Fibroblast of the conjunctiva (primary cell): ENCODE measurements at places on chromosomes 16 and 17.

- no peak for DNase-seq
Observed at GRCh38 chr17:16917671-16918394, 54.1 kb downstream of the TNFRSF13B start.

DNA sequence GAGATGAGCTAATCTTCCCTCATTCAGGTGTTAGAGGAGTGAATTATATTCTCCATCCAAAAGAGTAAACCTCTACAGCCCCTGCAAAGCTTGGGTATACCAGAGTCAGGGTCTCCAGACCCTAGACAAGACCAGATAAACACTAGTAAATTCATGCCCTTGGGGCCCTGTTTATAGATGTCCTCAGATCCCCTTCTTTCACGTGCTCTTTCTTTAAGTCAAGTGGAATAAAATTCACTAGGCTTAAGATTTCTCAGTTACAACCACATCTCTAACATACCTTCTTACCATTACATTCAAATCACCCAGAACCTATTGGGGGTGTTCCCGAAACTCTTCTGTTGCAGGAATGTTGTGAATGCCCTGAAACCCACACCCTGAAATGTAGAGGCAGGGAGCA, 2.2 kb upstream of the C17orf58 start:
- DNase-seq = no peak

GRCh38 chr16:411576-412265, 10.0 kb downstream of the DECR2 start:
- no peak for DNase-seq

DNA sequence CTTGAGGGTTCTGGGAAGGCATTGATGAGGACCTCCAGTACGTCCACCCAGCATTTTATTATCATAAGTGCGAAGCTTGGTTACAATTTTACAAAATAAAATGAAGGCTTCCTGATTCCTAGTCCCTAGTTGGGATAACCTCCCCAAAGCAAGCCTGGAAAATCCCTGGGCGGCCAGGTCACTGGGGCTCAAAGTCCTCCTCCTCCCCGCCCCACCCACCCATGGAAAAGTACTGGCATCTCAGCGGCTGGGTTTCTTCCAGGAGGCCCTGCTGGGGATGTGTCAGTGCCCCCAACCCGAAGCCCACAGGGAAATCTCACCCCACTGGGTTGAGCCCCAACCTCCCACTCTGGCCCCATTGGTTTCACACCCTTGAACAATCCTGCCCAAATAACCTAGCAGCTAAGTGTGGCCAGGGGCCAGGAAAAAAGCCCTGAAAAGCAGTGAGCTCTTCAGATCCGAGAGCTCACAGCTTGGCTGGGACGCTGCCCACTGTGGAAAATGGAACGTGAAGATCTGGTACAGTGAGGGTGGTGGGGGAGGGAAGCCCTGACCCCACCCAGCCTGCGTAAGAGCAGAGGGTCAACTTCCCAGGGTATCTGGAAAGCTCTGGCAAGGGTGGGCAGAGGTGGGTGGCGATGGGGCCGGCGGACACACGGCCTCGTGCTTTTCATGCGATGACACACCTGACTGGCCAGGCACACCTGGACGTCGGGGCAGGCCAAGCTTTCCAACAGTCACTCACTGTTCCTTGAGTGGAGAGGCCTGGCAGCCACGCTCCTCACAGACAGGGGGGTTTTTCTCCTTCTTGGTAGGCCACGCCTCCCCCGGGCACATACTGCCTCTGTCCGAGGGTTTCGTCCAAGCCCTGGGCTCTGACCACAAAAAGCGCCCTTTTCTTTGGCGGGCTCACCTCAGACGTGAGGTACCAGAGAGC, 324.5 kb downstream of the SOX9 start:
- DNase-seq = no peak

DNA sequence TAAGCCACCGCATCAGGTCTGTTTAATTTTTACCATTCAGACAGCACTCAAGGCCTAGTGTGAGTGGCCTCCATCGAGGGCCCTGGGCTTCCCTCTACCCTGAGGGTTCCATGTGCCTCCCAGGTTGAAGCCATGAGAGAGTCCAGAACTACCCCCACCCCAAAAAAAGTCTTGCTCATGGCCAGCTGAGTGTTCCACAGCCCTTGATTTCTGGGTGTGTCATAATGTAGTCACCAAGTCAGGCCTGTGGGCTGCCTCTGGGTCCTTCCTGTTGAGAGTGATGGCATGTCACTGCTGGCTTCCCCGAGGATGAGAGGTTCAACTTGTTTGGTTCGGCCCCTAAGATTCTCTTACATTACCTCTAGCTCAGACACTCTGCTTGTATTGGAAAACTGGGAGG, 100.6 kb downstream of the PITPNC1 start:
- no peak for DNase-seq

DNA sequence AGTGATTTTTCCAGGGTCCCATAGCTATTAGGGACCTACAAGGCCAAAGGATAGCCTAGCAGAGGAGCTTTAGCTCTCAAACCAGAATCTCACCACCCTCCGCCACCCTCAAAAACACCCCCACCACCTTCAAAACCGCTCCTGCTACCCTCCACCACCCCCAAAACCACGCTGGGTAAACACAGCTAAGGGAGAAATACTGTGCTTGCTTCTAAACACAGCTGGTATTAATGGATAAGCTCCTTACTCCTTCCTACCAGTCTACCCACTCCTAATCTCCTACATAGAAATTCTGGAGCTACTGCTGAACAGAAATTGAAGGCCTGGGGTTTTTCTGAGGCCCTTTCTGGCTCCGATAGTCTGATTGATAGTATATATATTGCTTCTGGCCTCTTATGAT, 2.2 kb upstream of the LPCAT2 start:
- no peak for DNase-seq

DNA sequence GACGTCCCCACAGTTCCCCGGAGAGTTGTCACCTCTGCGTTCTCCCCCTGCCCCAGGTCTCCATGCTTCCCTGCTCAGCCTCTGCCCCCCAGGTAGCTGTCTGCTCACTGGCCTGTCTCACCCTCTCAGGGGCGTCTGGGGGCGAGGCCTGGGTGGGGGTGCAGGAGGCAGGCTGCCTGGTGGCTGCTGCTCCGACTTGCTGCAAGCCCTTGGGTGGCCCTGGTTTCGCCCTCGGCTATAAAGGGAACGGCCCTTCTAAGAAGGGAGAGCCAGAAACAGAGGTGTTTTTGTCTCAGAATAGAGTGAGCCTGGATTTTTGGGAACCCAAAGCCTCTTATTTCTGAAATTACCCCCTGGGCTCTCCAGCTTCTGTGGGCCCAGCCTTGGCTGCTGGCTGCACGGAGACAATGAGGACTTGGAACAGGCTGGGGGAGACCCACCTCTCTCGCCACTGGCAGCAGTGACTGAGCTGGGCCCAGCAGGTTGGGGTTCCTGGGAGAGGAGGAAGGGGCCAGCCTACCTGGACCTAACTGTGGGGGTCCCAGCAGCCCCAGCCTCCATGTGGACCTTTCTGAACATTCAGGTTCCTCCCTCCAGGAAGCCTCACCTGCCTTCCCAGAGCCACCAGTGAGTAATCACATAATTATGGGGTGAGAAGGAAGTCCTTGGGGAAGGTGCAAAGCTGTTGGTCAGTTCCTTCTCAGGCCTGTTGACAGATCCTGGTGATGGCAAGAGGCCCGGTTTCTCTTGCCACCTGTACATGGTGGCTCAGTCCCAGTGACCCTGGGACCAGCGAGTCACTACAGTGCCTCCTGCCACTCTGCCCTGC, 15.5 kb upstream of the SPNS2 start:
- no peak for DNase-seq

DNA sequence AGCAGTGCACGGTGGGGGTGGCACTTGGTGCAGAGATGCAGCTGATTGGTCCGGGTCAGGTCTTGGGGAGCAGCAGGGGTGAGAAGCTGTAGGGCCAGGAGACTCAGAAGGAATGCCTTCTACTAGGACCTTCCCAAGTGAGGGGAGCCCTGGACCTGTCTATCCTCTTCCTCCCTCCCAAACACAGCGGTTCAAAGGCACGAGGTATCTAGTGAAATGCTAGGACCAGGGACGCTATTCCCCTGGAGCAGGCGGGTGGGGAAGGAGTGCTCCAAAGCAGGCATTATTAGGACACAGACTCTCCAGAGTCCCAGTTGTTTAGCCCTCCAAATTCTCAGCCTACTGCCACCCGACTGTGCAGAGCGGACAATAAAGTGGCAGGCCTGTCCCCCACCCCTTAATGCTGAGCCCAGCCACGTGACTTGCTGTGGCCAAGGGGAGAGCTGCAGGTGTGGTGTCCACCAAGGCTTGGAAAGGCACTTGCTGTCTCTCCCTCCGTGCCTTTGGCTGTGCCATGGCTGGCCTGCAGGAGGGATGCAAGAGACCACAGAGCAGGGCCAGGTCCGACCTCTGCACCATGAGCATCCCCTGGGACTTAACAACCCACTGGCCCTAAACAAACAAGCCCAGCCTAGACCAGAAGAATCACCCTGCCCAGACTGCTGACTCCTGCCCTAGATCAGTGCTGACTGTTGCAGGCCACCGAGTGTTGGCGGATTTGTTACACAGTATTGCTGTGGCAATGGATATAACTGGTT, 97.2 kb downstream of the TBC1D16 start:
- no peak for DNase-seq

- DNase-seq = no peak
Observed at GRCh38 chr16:54409982-54410381, 123.4 kb upstream of the IRX3 start.

- no peak for DNase-seq
Observed at GRCh38 chr17:41507315-41507880, 2.0 kb upstream of the KRT13 start.

DNA sequence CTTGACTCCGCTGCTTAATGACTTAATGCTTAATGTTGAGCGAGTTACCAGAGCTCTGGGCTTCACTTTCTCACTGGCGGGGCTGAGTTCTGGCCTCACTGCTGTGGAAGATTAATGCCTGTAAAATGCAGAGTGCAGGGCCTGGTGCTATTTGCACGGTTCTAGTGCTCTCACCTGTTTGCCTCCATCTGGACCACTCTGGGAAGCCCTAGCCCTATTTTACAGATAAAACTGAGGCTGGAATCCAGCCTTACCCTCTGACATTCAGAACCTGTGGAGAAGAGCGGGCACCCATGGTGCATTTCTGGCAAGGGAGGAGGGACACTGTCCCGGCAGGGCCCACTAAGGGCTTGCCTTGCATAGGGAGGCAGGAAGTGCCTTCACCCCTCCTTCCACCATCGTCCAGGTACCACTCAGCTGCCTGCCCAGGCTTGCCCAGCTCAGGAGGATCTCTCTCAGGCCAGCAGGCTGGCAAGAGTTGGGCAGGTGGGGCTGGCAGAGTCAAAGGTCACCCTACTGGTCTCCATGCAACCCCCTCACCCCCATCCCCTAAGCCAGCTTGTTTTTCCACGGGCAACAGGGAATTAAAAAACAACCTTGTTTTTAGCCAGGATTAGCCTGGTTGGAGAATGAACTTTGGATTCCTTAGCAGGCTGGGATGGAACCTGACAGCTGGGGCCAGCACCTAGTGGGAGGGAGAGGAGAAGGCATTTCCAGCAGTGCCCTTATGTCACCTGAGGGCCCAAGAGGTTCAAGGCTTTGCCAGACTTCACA, 4.1 kb upstream of the UBALD1 start:
- no peak for DNase-seq

DNA sequence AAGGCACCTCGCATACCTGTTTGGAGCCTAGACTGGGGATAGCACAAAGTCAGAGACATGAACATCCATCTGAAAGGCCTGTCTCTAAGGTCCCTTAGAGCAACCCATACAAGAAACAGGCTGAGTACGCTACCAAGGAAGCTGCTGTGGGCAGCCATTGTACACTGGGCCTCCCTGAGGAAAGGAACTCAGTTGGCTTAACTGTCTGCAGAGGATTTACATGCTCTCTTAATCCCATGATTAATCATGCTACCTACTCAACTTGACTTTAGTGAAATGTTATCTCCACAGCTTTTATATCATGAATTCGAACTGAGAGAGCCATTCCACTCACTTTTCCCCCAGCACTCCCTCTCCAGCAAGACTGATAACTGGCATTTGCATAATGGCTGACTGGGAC, 26.0 kb downstream of the PHLPP2 start:
- DNase-seq = no peak

DNA sequence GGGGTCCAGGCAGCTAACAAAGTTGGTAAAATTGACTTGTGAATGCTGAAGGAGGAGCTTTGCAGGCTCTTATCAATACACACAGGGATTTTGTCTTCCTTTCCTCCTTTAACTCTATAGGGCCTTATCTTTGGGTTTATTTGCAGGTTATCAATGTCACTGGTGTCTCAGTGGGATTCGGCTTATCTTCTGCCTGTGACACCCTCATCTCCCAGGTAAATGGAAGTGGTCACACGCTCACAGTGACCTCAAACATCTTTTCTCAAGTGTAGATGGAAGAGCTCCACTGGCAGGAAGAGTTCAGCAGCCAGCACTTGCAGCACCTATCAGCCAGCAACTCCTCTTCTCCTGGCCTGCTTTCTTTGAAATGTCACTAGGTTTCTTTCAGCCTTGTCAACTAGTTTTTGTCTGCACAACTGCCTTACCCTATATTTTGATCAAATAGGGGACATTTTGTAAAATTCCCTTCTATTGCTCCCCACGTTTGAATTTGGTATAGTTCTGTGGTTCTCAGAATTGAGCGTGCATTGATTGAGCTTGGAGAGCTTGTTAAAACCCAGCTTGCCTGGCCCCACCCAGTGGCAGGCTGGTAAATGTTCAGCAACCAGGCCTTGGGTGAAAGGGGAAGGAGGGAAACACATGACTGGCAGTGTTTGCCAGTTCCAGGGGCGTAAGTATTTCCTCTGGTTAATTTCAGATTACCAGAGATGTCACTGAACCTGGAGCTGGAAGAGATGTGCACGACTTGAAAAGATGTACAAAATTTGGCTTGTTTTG, 12.8 kb downstream of the SLC47A1 start:
- no peak for DNase-seq

- DNase-seq = no peak
Observed at GRCh38 chr17:64017381-64017980, 3.0 kb downstream of the ICAM2 start.

DNA sequence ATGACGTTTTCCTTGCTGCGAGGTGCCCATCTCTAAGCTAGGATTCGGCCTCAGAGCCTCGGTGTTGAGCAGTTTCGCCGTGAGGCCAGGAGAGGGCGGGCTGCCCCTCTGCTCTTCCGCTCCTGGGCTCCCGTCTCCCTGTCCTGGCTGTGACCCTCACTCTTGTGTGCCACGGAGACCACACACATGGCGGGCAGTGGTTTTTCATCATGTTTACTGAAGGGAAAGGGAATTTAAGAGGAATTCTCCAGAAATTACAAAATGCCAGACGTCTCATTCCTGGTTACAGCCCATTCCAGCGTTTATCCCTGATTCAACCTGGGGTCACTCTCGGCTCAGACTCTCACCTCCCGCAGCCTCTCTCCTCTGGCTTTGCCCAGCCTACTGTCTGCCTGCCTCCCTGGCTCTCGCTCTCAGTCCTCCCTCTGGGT, 96.8 kb upstream of the ELAC2 start:
- peak; percentile 18 for DNase-seq

GRCh38 chr16:19245326-19245925, 40.1 kb upstream of the CLEC19A start:
- no peak for DNase-seq
